NCI-H2227 treated with DMSO at 0.1 percent for 48 hours (cell line): ENCODE measurements at places on chromosomes 6 and 20.
A peak's percentile ranks its signal among the peaks of the same experiment; 100 is the strongest.

- no peak for DNase-seq
These were observed 15.4 kb downstream of the FNDC1 start for GRCh38 chr6:159184559-159184958.

- DNase-seq: no peak
These were observed 145.3 kb upstream of the STXBP5 start for GRCh38 chr6:147058786-147059385.

- no peak for DNase-seq
These were observed 38.9 kb upstream of the NKX2-4 start for GRCh38 chr20:21436205-21436604.

DNA sequence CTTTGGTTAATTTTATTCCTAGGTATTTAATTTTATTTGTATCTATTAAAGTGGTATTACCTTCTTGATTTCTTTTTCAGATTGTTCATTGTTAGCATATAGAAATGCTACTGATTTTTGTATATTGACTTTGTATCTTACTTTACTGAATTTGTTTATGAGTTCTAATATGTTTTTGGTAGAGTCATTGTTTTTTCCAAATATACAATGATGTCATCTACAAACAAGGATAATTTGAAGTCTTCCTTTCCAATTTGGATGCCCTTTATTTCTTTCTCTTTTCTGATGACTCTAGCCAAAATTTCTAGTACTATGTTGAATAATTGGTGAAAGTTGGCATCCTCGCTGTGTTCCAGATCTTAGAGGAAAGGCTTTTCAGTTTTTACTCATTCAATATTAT, 43.0 kb upstream of the HMGCLL1 start:
- no peak for DNase-seq

- no peak for DNase-seq
These were observed 80.4 kb downstream of the RWDD2A start for GRCh38 chr6:83273596-83273995.

DNA sequence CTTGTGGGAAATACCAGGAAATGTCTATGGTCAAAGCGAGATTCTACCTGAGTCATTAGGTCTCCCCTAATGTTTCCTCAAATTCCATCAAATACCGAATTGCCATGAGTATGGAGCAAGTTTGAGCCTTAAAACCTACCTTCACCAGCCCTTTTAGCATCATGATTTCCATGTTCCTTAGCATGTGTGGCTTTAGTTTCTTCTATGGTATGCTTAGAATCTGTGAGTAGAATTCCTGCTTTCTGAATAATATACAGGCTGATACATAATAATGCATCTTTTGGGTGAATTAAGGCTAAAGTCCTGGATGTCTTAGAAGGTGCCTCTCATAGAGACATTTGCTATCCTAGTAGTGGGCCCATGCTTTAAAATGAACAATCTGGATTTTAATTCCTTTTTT, 32.0 kb downstream of the TSPYL4 start:
- DNase-seq: no peak

DNA sequence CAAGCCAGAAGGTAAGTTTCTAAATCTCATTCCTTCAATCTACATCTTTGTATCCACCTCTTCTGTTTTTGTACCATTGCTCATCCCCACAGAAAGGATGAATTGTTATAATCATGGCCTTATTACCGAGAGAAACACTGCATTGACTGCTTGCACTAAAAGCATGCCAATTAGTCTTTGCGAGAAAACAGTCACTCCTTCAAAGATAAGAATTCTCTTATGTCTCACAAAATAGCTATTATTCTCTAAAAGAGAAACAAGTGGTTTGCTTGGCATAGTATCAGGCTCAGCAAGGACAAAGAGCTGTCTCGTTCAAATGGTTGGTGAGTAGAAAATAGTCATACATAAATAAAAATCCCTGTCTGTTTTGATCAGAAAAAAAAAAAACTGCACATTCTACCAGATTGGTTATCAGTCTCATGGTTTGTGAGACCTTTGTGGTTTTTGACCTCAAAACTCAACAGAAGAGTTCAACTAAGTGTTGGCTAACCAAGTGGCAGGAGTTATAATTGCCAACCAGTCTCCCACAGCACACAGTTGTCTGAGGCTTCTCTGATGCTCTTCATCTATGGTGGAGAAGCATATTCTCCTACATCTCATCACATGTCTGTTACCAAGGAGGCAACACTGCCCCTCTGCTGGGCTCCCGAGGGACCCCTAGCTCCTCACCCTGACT, 35.1 kb upstream of the ARMH2 start:
- DNase-seq: peak; percentile 41
